Bronchial epithelial cell (primary cell): ENCODE measurements at places on chromosomes 16 and 17. TPM values are rescaled to one million over a fixed set of nuclear protein-coding genes. Genes with fewer than 3 reads are reported as not detected.

DCTPP1 gene
- total RNA-seq: 11.5 and 30.3 TPM in 2 replicates

PHLPP2 gene
- total RNA-seq: 2.6 and 4.0 TPM in 2 replicates

C16orf54 gene
- total RNA-seq: not detected in 2 replicates

CACNA1H gene
- not detected in 2 replicates for total RNA-seq
